ENCODE measurements at places on chromosomes 4 and X.

DNA sequence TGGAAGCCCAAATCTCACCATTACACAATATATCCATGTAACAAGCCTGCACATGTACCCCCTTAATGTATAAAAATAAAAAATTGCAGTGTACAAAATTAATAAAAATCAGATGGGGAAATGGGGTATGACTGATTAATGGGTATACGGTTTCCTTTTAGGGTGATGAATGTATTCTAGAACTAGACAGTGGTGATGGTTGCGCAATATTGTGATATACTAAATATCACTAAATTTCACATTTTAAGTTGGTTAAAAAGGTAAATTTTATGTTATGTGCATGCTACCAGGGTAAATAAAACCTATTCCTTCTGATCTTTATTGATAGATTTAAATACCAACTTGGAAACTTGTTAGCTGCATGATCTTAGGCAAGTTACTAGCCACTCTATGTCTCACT lies 129.4 kb downstream of the SPANXA1 start:
- no peak for DNase-seq

- no peak for DNase-seq
These were observed 47.6 kb upstream of the FGG start for GRCh38 chr4:154660052-154660451.

- DNase-seq, result no peak
These were observed 580.3 kb downstream of the FSTL5 start for GRCh38 chr4:161583549-161583948.

GRCh38 chrX:46477435-46477834 lies 67.8 kb downstream of the ZNF674 start:
- no peak for DNase-seq

DNA sequence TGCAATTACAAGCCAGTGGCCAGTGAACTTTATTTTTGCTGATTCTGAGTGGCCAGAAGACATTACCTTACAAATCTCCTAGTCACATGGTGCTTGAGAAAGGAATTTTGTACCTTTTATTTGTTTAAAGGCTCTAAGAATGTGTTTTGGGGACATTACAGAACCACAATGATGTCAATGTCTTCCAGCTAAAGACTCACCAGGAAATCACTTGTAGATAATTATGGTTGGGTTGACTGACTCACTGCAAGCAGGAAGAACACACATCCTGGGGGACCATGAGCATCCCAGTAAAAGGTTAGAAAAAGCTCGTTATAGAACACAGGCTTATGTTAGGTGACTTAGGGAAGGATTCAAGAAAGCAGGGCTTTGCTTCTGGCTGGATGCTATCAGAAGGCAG lies 119.4 kb upstream of the FAM9B start:
- DNase-seq, result no peak

DNA sequence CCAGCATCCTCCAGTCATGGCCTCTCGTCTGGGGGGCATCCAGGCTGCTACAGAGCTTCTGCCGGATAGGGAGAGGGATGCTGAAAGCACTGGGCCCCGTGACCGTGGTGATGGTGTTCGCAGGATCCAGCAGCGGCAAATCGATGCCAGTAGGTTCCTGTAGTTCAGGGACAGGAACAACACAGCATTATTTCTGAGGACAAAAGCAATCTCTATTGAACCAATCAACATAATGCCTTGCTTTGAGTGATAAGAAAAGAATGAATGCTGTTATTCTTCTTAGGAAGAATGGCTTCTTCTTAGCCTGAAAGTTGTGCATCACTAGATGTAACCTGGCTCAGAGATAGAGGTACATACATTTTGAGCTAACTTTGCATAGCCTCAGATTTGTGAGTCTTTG lies 378.6 kb downstream of the UNC5C start:
- DNase-seq, result no peak
